ENCODE measurements at places on chromosomes 6 and 20.

GRCh38 chr6:6629402-6629801 is 40.9 kb downstream of the LY86 start:
- DNase-seq = peak; percentile 53

DNA sequence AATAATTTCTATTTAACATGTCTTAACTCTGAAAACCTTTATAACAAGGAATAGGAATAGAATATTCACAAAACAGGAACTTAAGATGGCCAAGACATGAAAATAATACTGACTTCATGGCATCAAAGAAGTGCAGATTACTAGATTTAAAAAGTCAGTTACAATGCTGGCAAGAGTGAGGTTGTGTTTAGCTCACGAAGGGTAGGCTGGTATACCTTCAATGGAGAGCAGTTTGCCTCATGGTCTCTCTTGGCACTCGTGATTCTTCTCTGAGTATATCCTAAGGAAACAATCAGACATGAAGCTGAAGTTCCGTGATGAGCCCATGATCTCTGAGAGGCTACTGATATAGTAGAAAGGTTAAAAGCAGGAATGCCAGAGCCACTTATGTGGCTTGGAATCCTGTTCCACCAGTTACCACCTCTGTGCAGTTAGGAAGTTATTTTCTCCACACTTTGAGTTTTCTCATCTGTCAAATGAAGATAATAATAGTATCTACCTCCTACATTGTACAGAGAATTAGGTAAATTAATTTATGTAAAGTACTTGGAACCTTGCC is 7.2 kb downstream of the NCOA7 start:
- no peak for DNase-seq

DNA sequence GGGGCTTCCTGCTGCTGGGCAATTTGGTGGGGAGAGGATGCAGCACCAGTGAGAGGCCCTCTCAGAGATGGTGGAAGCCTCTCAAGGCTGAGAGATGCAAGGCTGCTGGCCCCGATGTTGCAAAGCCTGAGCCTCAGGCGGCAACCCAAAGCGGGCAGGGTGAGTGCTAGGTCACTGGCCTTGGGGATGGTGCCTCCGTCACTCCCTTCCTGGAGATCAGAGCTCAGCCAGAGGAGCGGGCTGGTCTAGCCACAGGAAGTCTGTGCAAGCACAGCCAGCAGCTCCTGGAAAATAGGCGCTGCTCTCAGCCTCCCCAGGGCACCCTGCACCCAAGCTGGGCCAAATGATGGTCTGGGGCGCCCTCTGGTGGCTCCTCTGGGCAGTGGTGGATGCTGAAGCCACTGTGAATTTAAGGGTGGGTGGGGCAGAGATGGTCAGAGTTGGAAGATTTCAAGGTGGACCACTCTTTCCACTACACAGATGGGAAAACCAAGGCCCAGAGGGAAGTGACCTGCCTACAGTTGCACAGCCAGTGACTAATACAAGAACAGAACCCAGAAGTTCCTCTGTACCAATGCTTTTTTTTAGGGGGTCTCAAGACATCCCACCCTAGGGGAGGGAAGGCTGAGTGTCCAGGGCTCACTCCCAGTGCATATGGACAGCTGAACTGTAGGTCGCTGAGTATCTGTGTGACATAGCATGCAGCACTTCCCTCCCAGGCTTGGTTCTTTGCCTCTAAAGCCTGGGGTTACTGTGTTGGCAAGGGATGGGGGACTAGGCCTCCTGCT is 20.8 kb downstream of the C20orf203 start:
- DNase-seq = peak; percentile 56

DNA sequence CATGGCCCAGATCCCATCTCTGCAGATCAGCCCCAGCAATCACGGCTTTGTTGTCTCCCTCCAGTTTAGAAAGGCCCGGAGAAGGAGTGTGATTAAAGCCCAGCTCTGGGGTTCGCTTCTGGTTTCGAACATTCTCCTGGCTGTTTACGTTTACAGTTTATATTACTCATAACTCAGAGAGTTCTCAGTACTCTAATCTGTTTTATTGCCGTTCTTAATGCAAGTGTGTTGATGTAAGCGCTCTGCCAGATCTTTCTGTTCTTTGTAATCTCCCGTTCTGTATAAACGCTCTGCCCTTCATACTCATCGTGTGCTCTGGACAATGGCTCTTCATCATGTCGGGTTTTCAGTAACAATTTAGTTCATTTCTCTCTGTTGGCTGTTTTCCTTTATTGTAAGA is 118.0 kb upstream of the PRND start:
- DNase-seq = no peak
